NCI-H1694 (cell line): ENCODE measurements at places on chromosomes 12 and 14.
A peak's percentile ranks its signal among the peaks of the same experiment; 100 is the strongest.

DNA sequence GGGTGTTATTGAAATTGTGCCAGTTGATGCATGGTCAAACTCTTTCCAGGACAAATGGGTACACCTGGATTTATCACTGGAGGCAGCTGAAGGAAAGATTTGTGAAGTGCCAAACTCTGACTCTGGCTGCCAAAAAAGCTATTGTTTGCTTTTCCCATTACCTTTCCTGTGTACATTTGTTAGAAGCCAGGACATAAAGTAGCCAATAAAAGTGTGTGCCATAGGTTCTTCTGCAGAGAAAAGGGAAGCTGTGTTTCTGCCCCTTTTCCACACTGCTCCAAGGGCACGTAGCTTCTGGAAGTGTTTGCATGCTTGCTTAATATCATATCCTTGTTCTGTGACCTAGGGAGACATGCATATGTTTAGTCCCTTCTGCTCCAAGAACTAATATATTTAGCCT, 1114.4 kb downstream of the SLC16A7 start:
- no peak for DNase-seq

GRCh38 chr14:22551605-22551997, 37.4 kb downstream of the DAD1 start:
- no peak for DNase-seq

- DNase-seq, result no peak
These were observed 26.0 kb upstream of the RXYLT1 start for GRCh38 chr12:63753743-63754142.

DNA sequence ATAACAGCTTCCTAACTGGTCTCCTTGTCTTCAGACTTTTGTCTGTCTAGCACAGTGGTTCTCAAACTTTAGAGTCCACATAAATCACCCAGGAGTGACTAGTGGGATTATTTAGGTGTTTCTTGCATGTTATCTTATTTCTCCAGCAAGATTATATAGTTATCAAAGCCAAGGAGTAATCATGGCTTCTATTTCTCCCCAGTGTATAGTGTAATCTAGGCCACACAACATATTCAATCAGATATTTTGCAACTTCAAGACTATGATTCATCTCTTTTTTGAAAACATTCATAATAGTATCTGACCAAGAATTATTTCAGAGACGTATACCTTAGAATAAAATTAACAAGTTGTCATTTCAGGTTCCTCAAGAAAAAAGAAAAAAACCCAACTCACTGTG, 131.9 kb downstream of the CEP83 start:
- no peak for DNase-seq

- no peak for DNase-seq
These were observed 59.6 kb downstream of the DIP2B start for GRCh38 chr12:50564237-50564947.

GRCh38 chr14:46344327-46344937, 307.1 kb downstream of the RPL10L start:
- no peak for DNase-seq

- DNase-seq, result no peak
These were observed 4.0 kb downstream of the FGF6 start for GRCh38 chr12:4441355-4442335.

DNA sequence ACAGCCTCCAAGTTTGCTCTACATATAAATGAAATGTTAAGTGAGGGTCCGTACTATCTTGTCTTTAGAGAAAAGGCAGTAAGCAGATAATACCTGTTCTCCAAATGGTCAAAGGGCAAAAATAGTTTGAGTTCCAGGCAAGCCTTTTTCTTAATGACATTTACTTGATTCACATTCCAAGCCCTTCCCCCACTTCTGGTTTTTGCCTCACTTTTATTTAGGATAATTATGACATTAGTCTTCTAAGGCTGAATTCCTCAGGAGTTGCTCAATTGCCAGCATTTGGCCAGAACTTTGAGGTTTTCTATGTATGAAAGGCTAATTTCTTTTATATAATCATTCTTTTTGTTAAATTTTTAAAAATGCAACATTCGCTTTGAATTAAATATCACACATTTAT, 62.5 kb upstream of the DUSP6 start:
- no peak for DNase-seq

DNA sequence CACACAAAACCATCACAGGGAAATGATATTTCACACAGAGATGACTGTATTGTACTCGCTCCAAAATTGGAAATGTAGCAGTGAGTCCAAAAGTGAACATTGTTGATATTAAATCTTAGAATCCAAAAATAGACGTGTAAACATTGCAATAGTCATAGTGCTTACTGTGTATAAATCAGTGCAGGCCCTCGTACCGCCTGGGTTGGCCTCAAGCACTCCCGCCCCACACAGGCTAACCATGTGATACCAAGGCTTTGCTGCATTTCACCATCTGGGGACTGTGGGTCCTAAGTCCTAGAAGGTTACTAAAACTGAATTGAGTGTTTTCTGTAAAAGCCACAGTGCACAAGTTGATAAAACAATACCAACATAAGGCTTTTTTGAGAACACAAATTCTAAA, 107.3 kb downstream of the PPP2R5E start:
- no peak for DNase-seq

DNA sequence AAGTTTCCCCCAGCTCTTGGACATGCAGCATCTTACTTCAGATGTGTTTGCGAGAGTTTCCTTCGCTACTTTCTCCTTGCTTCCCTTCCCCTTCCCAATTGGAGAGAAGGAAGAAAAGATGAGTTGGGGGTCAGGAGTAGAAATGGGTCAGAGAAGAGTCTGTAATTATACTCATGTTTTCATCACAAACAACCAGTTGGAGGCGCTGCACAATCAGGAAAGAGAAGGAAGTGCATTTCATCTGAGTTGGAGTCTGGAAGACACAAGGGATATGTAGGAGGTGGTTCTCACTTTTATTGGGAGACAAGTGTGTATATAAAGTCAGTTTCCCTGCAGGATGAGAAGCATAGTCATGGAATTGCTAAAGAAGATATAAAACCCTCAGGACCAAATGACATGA, 31.3 kb upstream of the VSX2 start:
- peak; percentile 57 for DNase-seq

DNA sequence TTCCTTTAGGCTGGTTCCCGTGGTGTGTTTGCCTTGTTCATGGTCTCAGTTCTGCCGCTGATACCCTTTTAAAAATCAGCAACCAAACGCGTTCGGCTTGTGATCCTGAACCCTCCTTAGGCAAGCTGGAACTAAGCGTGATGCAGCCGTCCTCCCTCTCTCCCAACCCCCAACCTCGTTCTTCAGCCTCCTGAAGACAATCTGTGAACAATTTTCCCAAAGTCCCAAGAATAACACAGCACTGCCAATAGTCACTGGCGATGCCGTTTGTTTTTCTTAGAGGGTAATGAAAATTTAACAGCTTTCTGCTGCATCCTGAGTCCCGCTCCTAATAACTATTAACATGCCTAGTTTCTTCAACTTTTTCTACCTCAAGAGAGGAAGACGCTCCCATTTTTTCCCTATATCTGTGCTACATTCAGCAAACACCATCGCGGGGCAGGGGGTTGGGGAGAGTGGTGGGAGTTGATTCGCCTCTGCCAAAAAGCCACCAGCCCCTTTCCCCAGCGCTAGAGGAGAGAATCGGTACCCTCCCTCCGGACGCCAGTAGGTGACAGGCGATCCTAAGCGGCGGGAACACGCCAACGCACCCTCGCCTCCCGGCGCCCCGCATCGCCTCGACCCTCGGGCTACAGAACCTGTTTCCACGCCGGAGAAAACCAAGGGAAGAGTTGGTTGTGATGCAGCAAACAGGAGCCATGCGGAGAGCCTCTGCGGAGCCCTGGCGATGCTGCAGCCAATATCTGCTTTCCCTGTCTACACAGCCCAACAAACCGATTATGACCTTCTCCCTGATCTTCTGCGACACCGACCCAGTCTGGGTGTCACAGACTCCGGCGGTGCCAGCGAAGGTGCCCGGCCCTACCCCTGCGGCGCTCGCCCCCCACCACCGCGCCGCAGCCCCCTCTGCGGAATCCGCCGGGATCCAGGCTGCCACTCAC, 752 bp downstream of the PRICKLE1 start:
- DNase-seq, result no peak

DNA sequence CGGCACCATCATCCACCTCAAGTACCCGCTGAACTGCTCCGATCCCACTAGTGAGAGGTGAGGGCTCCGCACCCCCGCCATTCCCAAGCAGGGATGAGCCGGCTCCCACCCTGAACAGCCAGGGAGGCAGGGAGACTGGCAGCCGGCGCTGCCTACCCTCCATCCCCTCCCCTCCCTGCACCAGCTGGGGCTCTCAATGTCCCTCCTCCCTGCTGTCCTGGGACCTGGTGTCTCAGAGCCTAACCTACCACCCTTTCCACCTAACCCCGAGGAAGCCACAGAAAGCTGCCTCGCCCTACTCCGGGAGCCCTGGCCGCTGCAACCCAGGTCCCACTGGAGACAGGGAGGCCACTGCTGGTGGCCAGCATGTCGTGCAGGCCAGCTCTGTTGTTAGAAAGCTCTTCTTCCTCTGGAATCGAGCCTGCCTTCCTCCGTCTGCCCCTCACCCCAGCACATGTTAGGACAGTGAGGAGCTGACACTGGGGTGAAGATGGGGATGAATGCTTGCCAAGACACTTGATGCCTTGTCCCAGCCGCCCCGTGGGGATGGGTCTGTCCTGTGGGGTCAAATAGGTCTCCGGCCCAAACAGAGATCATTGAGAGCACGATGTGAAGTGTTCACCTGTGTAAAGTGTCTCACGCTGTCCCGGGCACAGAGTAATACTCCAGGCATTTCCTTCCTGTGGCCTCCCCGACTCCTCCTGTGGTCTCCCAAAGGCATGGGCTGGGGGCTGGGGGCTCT, 1.1 kb downstream of the PTPN6 start:
- DNase-seq, result no peak

- no peak for DNase-seq
These were observed 99.2 kb downstream of the PPM1A start for GRCh38 chr14:60348211-60348610.

- DNase-seq, result no peak
These were observed 12.4 kb upstream of the SNAPC1 start for GRCh38 chr14:61749867-61750266.

DNA sequence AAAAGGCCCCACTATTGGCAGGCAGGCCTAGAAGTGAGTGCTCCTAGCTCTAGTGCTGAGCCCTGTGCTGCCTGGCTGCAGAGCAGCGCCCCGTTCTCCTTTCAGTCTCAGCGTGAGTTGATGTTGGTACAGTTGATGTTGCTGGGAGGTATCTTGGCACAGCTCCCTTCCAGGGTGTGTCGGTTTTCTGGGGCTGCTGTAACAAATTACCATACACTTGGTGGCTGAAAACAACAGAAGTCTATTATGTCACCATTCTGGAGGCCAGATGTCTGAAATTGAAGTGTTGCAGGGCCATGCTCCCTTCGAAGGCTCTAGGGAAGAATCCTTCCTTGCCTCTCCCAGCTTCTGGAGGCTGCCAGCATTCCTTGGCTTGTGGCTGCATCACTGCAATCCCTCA, 151.4 kb downstream of the TSPAN9 start:
- DNase-seq, result peak; percentile 43

DNA sequence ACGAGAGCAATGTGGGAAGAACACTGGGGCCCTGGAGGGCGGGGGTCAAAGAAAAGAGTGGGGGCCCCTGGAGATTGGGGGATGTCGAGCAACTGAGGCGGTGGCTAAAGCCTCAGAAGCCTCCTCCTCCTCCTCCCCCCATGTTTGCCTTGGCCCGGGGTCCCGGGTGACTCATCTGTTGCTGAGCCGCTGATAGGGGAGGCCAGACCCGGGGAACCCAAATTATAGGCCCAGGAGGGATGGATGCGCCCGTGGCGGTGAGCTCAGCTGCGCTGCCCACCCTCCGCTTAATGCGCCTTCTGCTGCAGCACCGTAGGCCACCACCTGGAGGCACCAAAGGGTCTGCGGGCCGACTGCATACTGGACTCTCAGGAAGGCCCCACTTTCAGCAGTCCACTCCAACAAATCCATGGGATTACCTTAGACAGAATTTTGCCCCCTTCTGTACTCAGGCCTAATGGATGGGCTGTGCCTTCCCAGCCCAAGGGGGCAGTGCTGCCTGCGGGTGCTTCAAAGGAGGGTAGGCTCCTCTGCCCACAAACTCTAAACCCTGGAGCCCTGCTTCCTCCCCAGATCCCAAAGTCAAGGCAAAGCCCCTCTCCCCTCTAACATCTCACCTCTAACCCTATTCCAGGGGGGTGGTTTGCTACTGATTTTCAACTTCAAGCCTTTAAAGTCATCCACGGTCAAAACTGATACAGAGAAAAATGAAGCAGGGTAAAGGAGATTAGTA, 2.6 kb upstream of the WNT10B start:
- DNase-seq, result no peak

GRCh38 chr12:7994731-7995205, 37.7 kb upstream of the FOXJ2 start:
- no peak for DNase-seq

GRCh38 chr12:68420225-68421010, 88.3 kb upstream of the MDM1 start:
- DNase-seq, result no peak

- DNase-seq, result no peak
These were observed 276.8 kb upstream of the TMPO start for GRCh38 chr12:98238515-98239130.

DNA sequence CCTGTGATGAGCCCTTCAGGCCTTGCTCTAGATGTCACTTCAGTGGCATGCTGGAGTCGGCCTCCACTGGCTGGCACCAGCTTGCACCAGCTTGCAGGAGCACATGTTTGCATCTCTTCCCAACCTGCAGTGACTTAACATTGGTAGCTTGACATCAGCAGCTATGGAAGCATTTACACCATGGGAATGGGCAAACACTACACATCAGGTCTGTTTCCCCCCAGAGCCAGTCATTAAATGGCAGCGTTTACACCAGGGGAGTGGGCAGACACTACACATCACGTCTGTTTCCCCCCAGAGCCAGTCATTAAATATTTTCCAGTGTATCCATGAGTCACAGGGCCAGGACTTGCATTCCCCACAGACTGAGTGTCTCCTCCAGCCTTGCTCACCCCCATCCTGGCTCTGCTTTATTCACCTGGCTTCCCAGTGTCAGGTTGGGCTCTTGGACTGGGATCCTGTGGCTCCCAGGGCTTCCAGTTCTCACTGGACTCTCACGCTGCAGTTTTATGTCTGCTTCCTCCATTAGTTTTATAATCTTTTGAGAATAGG, 51.6 kb upstream of the VRK1 start:
- DNase-seq, result no peak
